ENCODE measurements at places on chromosomes 7 and 10. TPM values are rescaled to one million over a fixed set of nuclear protein-coding genes. Genes with fewer than 3 reads are reported as not detected.

GRCh38 chr7:156834462-156834861 is 58.5 kb downstream of the LMBR1 start:
- no peak for DNase-seq

Gene TDRD1
- 0.31 TPM for total RNA-seq

DNA sequence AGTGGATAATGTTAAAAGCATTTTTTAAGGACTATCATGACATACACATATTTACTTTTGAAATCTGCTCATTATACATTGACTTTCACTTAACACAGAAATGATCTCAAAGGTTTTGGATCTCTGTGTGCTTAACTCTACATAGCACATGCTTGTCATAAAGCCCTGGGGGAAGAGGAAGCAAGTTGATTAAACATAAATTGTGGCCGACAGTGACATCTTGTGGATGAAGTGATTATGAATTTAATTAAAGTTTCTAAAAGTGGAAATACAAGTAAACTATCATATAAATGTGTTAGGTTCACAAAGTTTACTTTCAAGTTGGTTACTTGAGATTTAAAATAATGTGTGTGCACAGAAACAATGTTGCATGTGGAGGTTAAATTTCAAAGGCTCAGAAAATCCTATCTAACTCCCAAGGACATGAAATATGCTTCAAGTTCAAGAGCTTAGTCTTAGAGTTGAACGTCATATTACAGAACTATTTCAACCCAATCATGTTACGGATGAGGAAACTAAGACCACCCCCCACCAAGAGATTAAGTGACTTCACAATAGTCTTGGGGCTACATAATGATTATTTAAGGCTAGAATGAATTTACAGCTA is 1247.8 kb downstream of the GATA3 start:
- DNase-seq: no peak

Gene FBXW4
- 87.2 TPM for total RNA-seq

DNA sequence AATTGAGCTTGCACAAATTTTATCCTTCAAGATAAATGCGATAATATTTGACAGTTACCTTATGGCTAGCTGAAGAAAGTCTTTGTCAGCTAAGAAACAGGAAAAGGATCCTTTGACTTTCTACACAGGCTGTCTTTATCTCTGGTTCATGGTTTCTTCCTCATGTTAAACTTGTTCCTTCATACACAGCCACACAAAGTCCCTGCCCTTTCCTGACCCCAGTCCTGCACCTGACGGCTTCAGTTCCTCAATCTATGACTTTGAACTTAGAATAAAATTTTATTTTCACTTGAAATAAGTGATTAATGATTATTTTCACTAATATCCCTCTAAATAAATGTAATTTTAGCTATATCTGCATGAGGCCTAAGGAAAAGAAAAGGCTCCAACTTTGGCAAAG is 77.8 kb upstream of the PRSS1 start:
- DNase-seq: no peak

Gene ZSCAN21
- total RNA-seq: 13.0 TPM

Gene RASA4B
- total RNA-seq: 59.3 TPM

- no peak for DNase-seq
Observed at GRCh38 chr7:155649588-155649987, 5.1 kb downstream of the RBM33 start.

- no peak for DNase-seq
Observed at GRCh38 chr10:79477456-79477855, 32.0 kb upstream of the ZCCHC24 start.

DNA sequence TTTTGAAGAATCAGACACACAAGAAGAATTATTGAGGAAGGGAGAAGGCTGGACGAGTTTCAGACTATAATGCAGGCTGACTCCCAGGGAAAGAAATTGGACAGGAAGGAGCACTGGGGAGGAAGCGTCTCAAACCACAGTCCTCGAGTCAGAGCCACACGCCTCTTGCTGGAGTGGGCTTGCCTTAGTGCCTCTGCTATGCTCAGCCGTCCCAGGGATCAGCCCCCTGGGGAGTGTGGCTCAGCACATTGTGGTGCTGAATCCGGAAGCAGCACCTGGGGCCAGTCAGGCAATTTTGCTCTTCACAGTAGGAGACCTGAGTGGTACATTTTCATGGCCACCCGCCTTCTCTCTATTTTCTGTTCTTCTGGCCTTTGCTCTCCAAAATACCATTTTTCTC is 67.4 kb upstream of the SLC35G1 start:
- DNase-seq: no peak

GRCh38 chr7:10537764-10538163 is 435.9 kb upstream of the PHF14 start:
- no peak for DNase-seq

Measured in sciatic nerve (tissue), 2 donors.